ENCODE measurements at places on chromosomes 4 and X.
A peak's percentile ranks its signal among the peaks of the same experiment; 100 is the strongest.

DNA sequence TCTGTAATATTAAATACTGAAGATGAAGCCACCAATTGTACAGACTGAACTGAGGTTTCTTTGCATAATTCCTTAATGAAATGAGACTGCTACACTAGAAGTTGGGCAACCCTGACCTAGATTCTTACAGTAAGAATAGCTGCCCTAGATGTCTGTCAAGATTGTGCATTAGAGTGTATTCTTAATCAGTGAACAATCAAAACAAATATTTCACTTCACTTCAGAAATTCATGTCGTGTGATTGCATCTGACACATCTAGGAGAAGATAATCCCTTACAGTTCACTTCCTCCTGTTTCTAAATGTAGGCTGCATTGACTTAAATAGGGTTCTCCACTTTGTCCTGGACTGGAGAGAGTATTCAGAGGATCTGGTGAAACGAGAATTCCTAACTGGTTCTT lies 283.1 kb downstream of the HNRNPD start:
- H3K4me1 ChIP-seq: no peaks in the 10 kb centered on the region
- no peak overlapping the region for H3K4me3 ChIP-seq
- DNase-seq: no peak
- no peaks in the 10 kb centered on the region for H3K27me3 ChIP-seq

- H3K4me3 ChIP-seq: no peak overlapping the region
- no peaks in the 10 kb centered on the region for H3K36me3 ChIP-seq
- H3K27ac ChIP-seq: no peak overlapping the region
- H3K27me3 ChIP-seq: no peaks in the 10 kb centered on the region
These were observed 118.7 kb downstream of the FAT4 start for GRCh38 chr4:125433453-125433852.

DNA sequence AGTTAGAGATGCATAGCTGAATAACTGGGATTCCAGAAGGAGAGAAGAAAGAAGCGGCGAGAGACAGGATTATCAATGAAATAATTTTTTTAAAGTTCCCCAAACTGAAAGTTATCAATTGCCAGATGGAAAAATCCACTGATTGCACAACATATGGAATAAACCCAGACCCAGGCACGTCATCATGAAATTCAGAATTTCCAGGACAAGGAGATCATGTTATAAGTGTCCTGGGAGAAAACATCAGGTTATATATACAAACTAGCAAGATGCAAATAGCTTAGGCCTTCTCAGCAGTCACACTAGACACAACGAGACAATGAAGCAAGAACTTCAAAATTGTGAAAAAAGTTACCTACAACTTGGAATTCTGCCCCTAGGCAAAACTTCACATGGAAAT lies 200.0 kb downstream of the PALLD start:
- peaks cover 51% of the 10 kb centered on the region for H3K4me1 ChIP-seq
- no peaks in the 10 kb centered on the region for H3K27me3 ChIP-seq
- no peak overlapping the region for H3K4me3 ChIP-seq
- no peaks in the 10 kb centered on the region for H3K36me3 ChIP-seq
- peak overlapping the region; percentile 37 for H3K27ac ChIP-seq
- no peak for DNase-seq

- H3K4me1 ChIP-seq: no peaks in the 10 kb centered on the region
- DNase-seq: no peak
- H3K27me3 ChIP-seq: no peaks in the 10 kb centered on the region
These were observed 1506.8 kb downstream of the PCDH18 start for GRCh38 chr4:136025540-136025939.

DNA sequence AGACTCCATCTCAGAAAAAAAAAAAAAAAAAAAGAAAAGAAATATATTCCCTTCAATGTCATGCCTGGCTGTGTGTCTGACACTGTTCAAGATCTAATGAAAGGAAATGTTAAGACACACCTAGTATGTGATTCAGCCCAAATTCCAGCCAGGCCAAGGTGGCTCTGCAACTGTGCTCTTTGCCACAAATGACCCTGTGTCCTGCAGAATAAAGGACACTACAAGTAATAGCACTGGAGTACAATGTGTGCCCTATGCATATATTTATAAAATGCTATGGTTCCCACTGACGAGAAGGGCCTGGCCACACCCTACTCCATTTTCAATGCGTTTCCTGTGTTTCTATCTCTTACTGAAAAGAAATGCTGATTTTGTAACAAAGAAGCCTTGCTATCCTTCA lies 98.0 kb upstream of the SORBS2 start:
- no peaks in the 10 kb centered on the region for H3K36me3 ChIP-seq
- H3K27me3 ChIP-seq: no peaks in the 10 kb centered on the region
- H3K4me3 ChIP-seq: no peak overlapping the region
- DNase-seq: no peak
- no peak overlapping the region for H3K27ac ChIP-seq
- peaks cover 5% of the 10 kb centered on the region for H3K4me1 ChIP-seq

GRCh38 chr4:71367546-71367945 lies 28.7 kb downstream of the SLC4A4 start:
- no peak overlapping the region for H3K27ac ChIP-seq
- no peak for DNase-seq
- H3K27me3 ChIP-seq: no peaks in the 10 kb centered on the region

GRCh38 chr4:102344954-102345794 lies at the start of gene SLC39A8:
Gene SLC39A8, minus strand, starts transcription at chr4:102345482. Its CDS starts 820 bp downstream, at chr4:102344662.
- peaks cover 10% of the 10 kb centered on the region for H3K4me1 ChIP-seq
- H3K36me3 ChIP-seq: no peaks in the 10 kb centered on the region
- H3K4me3 ChIP-seq: peak within 1 kb of the TSS; percentile 63
- no peaks in the 10 kb centered on the region for H3K27me3 ChIP-seq
- DNase-seq: peak; percentile 89

DNA sequence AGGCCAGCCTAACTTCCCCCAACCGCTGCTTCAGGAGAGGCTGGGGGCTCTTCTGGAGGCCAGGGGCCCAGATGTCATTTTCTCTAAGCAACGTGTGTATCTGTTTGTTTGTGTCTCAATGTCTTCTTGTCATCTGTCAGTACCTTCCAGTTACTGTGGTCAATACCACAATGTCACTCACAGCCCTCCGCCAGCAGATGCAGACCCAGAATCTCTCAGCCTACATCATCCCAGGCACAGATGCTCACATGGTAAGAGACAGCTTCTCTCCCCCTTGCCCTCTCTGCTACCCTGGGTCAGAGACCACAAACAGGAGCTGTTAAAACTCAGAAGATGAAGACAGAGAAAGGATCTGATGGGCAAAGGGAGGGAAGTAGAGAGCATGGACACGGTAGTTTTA lies 5.0 kb downstream of the XPNPEP2 start:
- no peak overlapping the region for H3K4me3 ChIP-seq
- no peaks in the 10 kb centered on the region for H3K4me1 ChIP-seq
- H3K36me3 ChIP-seq: no peaks in the 10 kb centered on the region
- H3K27ac ChIP-seq: no peak overlapping the region
- H3K27me3 ChIP-seq: no peaks in the 10 kb centered on the region

GRCh38 chrX:145848448-145848847 lies 30.8 kb downstream of the SLITRK2 start:
- H3K4me3 ChIP-seq: no peak overlapping the region
- H3K27me3 ChIP-seq: no peaks in the 10 kb centered on the region

DNA sequence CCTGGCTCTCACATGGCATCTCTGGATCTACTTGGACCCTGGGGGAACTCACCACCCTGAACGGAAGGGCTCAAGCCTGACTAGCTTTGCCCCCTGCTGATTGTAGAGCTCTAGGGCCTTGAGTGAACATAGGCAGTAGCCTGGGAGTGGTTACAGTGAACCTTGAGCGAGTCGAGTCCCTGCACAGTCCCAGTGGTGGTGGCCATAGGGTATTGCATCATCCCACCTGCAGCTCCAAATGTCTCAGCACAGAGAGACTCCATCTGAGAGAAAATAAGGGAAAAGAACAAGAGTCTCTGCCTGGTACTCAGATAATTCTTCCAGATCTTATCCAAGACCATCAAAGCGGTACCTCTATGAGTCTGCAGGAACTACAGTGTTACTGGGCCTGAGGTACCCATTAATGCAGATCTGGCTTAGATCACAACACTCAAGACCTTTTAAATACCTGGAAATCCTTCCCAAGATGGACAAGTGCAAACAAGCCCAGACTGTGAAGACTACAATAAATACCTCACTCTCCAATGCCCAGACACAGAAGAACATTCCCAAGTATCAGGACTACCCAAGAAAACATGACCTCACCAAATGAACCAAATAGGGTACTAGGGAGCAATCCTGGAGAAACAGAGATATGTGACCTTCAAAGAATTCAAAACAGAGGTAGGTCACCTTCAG lies 167.5 kb upstream of the TET2 start:
- H3K27ac ChIP-seq: no peak overlapping the region
- DNase-seq: no peak
- H3K4me3 ChIP-seq: no peak overlapping the region
- no peaks in the 10 kb centered on the region for H3K36me3 ChIP-seq
- H3K4me1 ChIP-seq: no peaks in the 10 kb centered on the region

DNA sequence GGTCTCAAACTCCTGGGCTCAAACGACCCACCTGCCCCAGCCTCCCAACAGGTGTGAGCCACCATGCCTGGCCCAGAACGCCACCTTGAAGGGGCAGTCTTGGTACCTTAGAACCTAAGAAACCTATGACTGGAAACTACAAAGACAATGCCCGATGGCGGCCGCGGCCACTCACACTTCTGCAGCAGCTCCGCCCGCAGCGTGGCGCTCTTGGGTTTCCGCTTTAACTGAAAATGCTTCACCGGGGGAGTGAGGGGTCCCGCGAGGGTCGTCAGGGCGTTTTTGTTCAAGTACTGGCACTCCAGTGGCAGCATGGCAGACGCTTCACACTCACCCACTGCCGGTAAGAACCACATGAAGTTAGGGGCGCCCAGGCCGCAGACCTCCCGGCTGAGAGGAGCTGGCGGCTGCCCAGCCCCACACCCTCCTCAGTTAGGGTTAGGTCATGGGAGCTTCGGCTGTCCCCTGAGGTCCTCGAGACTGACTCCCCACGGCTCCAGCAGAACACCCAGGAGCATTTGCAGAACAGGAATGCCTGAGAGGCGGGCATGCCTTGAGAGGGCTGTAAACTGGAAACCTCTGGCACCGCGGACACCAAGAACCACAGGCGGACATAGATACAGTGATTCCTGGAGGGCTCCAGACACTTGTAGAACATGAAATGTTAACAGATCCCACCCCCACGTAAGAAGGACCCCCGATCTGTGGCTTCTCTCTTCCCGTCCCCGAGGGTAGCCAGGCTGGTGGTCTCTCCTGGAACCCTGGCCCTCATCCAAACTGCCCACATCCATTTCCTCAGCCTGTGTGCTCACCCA lies 19.0 kb downstream of the NELFA start:
- no peaks in the 10 kb centered on the region for H3K4me1 ChIP-seq
- no peak overlapping the region for H3K27ac ChIP-seq
- H3K27me3 ChIP-seq: no peaks in the 10 kb centered on the region

- H3K27ac ChIP-seq: no peak overlapping the region
- no peak overlapping the region for H3K4me3 ChIP-seq
- no peaks in the 10 kb centered on the region for H3K27me3 ChIP-seq
- DNase-seq: no peak
- H3K36me3 ChIP-seq: no peaks in the 10 kb centered on the region
These were observed 285.4 kb downstream of the DHX15 start for GRCh38 chr4:24298911-24299310.

GRCh38 chr4:40309250-40309774 lies 25.8 kb upstream of the CHRNA9 start:
- no peaks in the 10 kb centered on the region for H3K4me1 ChIP-seq
- DNase-seq: peak; percentile 93
- H3K36me3 ChIP-seq: no peaks in the 10 kb centered on the region
- H3K27me3 ChIP-seq: no peaks in the 10 kb centered on the region
